IMR-90 (cell line): ENCODE measurements at places on chromosomes 3 and 15. TPM values are rescaled to one million over a fixed set of nuclear protein-coding genes. Genes with fewer than 3 reads are reported as not detected.
A peak's percentile ranks its signal among the peaks of the same experiment; 100 is the strongest.

GRCh38 chr15:69593488-69593887 lies 140.9 kb downstream of the RPLP1 start:
- H3K27ac ChIP-seq = no peak overlapping the region
- H3K4me1 ChIP-seq = no peaks in the 10 kb centered on the region; the same call in 1 of the 2 replicates
- no peak for DNase-seq

GRCh38 chr3:170178651-170179050 lies 2.9 kb downstream of the PHC3 start:
- no peak for DNase-seq
- H3K4me1 ChIP-seq = peaks cover 2% of the 10 kb centered on the region; the same call in 1 of the 2 replicates

DNA sequence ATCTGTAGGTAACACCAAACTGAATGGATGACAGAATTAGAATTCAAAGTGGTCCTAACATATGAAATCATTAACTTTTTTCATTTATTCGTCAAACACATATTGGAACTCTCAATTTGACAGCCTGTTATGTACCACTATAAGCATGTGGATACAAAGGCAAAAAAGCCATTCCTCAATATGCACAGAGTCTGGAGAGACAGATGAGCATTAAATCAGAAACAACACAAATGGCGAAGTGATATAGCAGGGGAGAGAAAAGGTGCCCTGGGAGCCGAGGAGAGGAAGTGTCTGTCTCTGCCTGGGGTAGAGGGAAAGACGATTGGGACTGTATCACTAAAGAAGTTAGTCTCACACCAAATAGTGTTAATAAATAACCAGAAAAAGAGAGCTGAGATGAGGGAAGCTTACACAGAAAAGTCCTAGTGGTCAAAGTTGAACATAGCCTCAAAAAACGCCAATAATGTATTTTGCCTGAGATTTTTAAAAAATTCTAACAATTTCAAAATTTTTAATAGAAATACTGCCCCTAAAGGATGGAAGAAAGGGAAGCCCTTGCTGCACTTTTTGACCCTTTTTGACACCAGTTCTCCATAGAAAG lies 417.5 kb downstream of the TUSC7 start:
- H3K36me3 ChIP-seq = no peaks in the 10 kb centered on the region
- H3K27me3 ChIP-seq = no peaks in the 10 kb centered on the region
- H3K4me1 ChIP-seq = peaks cover 5% of the 10 kb centered on the region; the same call in 1 of the 2 replicates
- H3K27ac ChIP-seq = no peak overlapping the region
- DNase-seq = no peak

GOLGA6L25 gene
- not detected in 2 replicates for polyA plus RNA-seq

- DNase-seq = no peak
- no peak overlapping the region for H3K27ac ChIP-seq
- no peak overlapping the region for H3K4me3 ChIP-seq
- H3K36me3 ChIP-seq = 0 out of 2 replicates have a peak, but pooled peaks cover 2% of the 10 kb centered on the region
These were observed 41.3 kb downstream of the ARNT2 start for GRCh38 chr15:80445300-80446041.

GRCh38 chr15:81002331-81003096 lies 1.8 kb downstream of the TLNRD1 start:
- H3K36me3 ChIP-seq = peaks cover 14% of the 10 kb centered on the region
- H3K27me3 ChIP-seq = no peaks in the 10 kb centered on the region
- DNase-seq = no peak
- peak overlapping the region; percentile 77 for H3K27ac ChIP-seq
- peaks cover 13% of the 10 kb centered on the region for H3K4me1 ChIP-seq

DNA sequence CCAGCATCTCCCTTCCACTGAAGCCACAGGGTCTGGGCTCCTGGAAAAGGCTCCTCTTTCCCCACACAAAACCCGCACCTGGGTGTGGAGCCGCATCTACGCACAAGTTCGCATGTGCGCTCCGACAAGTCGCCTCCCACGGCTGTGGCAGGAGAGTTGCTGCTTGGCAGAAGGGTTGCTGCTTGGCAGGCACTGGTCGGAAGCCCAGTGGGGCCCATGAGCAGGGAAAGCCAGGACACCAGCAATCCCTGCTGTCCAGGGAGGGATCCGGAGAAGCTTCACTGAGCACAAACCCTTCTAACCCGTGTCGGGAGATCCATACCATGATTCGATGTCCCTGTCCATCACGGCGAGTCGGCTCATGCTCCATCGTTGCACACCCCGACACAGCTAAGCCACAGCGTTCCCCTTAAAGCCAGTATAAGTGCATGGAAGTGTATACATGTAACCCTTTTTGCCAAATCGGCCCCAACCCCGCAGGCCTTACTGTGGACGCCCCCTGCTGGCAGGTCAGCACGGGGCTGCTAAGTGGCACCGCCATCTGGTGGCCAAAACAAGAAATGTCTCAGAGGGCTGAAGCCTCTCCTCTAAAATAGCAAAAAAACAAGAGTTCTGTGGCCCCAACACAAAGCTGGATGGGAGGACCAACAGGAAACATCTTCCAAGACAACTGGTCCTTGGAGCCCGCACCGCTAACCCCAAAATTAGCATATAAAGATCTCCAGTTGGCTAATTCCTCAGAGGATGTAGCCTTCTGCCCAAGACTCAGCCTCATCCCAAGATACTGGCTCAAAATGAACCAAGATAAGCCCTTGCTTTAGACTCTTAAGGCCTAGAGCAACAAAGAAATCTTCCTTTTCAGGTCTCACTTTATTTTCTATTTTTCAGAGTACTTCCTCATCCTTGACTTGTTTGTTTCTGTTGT lies 8.3 kb downstream of the ANKRD63 start:
- H3K27ac ChIP-seq = no peak overlapping the region
- peaks cover 21% of the 10 kb centered on the region for H3K27me3 ChIP-seq
- H3K4me3 ChIP-seq = no peak overlapping the region

GRCh38 chr3:98457543-98457942 lies 5.5 kb upstream of the OR5K1 start:
- no peak overlapping the region for H3K27ac ChIP-seq
- H3K4me3 ChIP-seq = no peak overlapping the region
- H3K36me3 ChIP-seq = no peaks in the 10 kb centered on the region
- H3K27me3 ChIP-seq = no peaks in the 10 kb centered on the region
- no peak for DNase-seq

DNA sequence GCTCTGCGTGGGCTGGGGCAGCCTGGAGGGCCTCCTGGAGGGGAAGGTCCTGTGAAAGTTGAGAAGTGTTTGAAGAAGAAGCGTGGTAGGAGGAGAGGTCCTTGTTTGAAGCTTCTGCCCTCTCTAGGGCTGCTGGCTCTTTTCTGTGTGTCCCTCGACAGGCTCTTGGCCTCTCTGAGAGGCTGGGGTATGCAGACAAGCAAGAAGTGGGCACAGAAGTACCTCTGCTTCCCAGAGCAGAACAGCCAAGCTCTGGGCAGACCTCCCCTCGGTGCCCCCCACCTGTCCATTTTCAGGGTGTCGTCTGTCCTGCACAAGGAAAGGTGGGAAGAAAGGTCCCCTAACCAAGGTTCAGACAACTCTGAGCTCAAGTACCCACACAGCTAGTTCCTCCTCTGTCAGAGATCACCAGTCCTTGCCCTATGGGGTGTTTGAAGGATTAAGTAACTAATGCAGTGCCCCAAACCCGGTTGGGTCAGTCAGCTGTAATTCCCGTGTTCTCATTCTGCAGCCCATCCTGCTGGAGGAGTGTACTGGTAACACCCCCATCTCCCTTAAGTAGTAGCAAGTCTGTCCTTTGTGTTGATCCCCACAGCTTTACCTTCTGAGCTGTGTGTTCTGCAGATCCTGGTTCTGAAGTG lies 6.3 kb downstream of the CSK start:
- DNase-seq = no peak

DNA sequence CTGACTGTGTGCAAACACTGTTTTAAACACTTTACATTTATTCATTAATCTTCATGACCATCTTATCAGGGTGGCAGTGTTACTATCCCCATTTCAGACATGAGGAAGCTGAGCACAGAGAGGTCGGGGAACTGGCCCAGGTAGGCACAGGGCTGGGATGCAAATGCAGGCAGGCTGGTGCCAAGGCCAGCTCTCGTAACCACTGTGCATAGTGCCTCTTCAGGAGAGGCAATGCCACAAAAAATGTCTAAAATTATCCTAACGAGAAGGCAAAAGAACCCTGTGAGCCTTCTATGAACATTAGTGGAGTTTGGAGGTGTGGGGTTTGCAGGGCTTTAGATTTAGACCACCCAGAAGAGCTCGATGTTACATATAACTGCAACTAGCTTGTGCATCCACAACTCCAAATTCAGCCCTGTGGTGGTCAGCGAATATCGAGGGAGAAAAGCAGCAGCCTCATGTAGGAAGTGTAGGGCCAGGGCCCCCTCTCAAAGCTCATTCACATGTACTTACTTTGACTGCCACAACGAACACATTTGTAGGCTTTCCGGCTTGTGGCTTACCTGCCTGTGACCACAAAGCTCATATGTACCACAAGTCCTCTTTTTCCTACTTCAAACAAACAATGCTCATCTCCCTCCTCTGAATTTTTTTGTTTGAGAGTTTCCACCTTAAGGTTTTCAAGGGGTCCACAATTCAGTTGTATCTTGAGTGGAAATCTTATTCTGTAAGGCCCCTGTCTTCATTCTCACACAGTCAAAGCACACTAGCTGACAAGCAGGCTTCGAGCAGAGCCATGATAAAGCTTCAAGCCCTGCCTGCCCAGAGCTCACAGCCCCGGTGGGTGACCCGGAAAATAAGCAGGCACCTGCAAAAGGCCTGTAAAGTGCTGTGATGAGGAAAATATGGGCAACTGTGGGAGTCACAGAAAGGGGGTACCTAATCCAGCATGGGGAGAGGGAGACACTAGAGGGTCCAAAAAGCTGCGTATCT lies 722.9 kb upstream of the CFAP20DC start:
- no peaks in the 10 kb centered on the region for H3K27me3 ChIP-seq
- no peak for DNase-seq
- no peak overlapping the region for H3K4me3 ChIP-seq
- H3K4me1 ChIP-seq = peaks cover 15% of the 10 kb centered on the region
- no peak overlapping the region for H3K27ac ChIP-seq

DNA sequence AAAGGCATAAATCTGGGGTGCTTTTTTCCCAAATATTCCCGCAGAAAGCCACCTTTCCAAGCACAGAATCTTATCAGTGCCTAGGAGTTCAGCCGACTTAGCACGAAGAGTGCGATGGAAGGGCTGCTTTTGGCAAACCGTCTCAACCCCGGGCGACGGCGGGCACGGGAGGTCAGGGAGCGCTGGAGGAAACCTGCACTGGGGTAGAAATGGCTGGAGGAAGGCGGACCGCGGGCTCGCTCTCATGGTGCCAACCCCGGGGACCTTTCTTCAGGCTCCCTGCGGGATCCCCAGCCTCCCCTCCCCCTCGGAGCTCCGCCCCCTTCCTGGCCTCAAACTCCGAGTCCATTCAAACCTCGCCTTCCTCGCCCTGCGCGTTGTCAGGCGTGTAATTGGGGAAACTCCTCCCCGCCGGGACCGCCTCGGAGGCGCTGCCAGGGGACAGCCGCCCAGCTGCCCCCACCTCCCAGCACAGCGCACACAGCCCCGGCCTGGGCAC lies at the start of gene GABRG3:
GABRG3 (plus strand) TSS at position 470 of the 499 bp plus-strand sequence.
- no peaks in the 10 kb centered on the region for H3K4me1 ChIP-seq
- H3K27me3 ChIP-seq = no peaks in the 10 kb centered on the region
- H3K27ac ChIP-seq = no peak within 1 kb of the TSS
- DNase-seq = no peak
- H3K36me3 ChIP-seq = no peaks in the 10 kb centered on the region

GRCh38 chr15:90597577-90597976 lies 67.9 kb downstream of the CRTC3 start:
- H3K36me3 ChIP-seq = peaks cover 26% of the 10 kb centered on the region
- H3K27me3 ChIP-seq = no peaks in the 10 kb centered on the region
- no peak for DNase-seq
- peaks cover 20% of the 10 kb centered on the region for H3K4me1 ChIP-seq
- no peak overlapping the region for H3K4me3 ChIP-seq

DNA sequence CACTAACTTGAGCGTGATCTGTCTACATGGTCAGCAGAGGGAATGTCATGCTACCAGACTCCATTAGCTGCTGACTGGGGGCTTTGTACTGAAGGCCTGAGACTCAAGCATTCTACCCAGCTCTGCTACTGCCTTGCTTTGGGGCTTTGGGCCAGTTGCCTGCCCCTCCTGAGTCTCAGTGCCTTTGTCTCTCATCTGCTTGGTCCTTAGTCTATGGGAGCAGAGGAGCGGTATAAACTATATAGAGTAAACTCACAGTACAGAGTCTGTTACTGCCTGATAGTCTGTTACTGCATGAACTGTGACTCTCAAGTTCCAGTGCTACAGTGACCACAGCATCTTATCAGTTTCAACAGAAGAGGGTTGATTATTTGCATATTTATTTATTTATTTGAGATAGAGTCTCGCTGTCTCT lies 38.5 kb upstream of the C15orf39 start:
- H3K36me3 ChIP-seq = no peaks in the 10 kb centered on the region
- H3K4me3 ChIP-seq = no peak overlapping the region
- no peak for DNase-seq
- H3K27me3 ChIP-seq = peaks cover 13% of the 10 kb centered on the region
- H3K27ac ChIP-seq = no peak overlapping the region

PP2D1 gene
- polyA plus RNA-seq = not detected in 2 replicates

DNA sequence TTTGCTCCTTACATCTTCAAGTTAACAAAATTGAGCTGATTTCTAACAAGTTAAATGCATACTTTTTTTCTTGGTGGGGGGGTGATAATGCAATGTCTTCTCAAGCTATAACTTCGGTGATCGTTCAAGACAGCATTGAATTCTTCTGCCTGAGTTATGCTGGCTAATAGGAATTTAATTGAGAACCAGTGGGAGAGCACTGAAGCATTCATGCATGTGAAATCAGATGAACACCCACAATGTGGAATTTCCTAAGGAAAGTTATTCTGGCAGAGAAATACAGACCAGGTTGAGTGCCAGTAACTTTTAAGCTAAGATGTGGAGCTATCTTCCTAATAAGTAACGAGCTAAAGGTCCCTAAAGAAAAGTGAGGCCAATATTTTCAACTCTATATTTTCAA lies 3.0 kb downstream of the SPATA16 start:
- no peaks in the 10 kb centered on the region for H3K36me3 ChIP-seq
- DNase-seq = no peak
- H3K4me3 ChIP-seq = no peak overlapping the region
- no peaks in the 10 kb centered on the region for H3K27me3 ChIP-seq
- H3K4me1 ChIP-seq = no peaks in the 10 kb centered on the region
- no peak overlapping the region for H3K27ac ChIP-seq

- no peaks in the 10 kb centered on the region for H3K4me1 ChIP-seq
- no peaks in the 10 kb centered on the region for H3K36me3 ChIP-seq
- H3K27ac ChIP-seq = no peak overlapping the region
- H3K27me3 ChIP-seq = no peaks in the 10 kb centered on the region
These were observed 15.1 kb downstream of the PLSCR5 start for GRCh38 chr3:146589899-146590508.

FBLN2 gene
- 60.8 and 66.9 TPM in 2 replicates for polyA plus RNA-seq

SMAD6 gene
- polyA plus RNA-seq = 8.5 and 13.6 TPM in 2 replicates
